ENCODE measurements at places on chromosomes 16 and 17. TPM values are rescaled to one million over a fixed set of nuclear protein-coding genes. Genes with fewer than 3 reads are reported as not detected.

Gene SLC52A1
- total RNA-seq, result not detected

Gene SLC16A6
- 1.9 TPM for total RNA-seq

Gene ZFP1
- 6.0 TPM for total RNA-seq

Gene ALKBH5
- 80.2 TPM for total RNA-seq

Gene KCNH6
- total RNA-seq, result not detected

Gene SREBF1
- 118 TPM for total RNA-seq

Gene FBXW10
- not detected for total RNA-seq

Gene ULK2
- total RNA-seq, result 18.9 TPM

Gene UTS2R
- total RNA-seq, result not detected

Gene NPIPB2
- 11.5 TPM for total RNA-seq
